ENCODE measurements at places on chromosomes 4 and X.

DNA sequence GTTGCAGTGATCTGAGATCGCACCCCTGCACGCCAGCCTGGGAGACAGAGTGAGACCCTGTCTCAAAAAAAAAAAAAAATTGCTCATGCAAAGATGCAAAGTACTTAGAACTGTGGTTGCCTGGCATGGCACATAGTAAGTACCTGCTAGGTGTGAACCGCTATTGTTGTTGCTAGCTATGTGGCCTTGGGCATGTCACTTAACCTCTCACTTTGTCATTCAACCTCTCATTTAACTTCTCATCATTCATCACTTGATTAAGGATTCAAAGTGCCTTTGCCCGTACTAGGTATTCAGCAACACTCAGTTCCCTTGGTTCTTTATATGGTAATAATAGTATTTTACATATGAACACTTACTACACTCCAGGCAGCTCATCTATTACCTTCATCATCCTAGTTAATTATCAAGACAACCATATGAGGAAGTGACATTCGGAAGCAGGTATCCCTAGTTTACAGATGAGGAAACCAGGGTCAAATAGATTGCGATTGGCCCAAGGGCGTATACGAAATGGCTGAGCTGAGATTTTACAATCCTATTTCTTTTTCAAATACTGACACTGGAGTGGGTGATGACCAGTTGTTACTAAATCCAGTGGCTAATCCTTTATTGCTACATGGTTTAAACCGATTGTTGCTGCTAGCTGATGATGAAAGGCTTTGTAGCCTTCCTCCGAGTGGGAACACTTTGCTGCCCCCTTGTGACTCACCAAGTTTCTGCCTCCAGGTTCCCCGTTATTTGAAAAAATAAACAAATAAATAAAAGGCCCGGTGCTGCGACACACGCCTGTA lies 28.8 kb upstream of the SOWAHD start:
- peak; percentile 36 for DNase-seq

DNA sequence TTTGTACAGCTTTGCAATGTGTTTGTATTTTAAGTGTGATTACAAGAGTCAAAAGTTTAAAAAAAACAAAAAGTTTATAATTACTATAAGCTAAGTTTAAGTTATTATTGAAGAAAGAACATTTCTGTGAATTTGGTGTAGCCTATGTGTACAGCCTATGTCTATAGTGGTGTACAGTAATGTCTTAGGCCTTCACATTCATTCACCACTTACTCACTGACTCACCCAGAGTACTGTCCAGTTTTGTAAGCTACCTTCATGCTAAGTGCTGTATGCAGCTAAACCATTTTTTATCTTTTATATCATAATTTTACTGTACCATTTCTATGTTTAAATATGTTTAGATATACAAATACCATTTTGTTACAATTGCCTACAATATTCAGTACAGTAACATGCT lies 182.3 kb downstream of the RPA4 start:
- DNase-seq, result no peak

GRCh38 chrX:2261831-2262667 lies 238.7 kb downstream of the DHRSX start:
- no peak for DNase-seq

GRCh38 chr4:75232546-75232945 lies 281.7 kb downstream of the RCHY1 start:
- DNase-seq, result no peak

GRCh38 chrX:76148753-76149152 lies 24.1 kb upstream of the PBDC1 start:
- no peak for DNase-seq

DNA sequence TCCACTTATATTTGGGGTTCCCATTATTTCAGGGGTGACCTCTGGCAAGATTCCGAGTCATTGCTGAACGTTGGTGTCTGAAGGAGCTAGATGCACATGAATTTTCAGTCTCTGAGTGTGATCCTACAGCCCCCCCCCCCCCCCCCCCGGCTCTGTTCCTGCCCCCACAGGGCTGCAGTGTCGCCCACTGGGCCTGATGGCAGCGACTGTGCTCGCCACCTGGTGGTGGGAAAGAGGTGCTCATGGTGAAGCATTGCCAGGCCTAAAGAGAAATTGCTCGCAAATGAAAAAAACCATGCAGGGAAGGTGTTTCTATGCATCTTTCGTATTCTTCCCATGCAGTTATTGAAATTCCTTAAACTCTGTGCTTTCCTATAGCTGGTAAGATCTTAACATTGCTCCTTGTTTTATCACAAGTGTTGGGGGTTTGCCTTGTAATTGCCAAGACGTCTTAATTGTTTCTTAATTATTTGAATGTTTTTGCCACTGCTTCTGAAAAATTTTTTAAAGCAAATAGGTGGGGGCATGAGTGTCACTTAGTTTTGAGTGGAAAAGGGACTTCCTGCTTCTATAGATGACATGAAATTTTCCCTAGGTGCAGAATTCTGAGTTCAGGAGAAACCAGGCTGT lies 63.2 kb downstream of the CLDN22 start:
- DNase-seq, result no peak

GRCh38 chr4:78369679-78370078 lies 181.9 kb upstream of the ANXA3 start:
- DNase-seq, result no peak

- DNase-seq, result no peak
These were observed 62.9 kb upstream of the FMR1 start for GRCh38 chrX:147848543-147849443.

GRCh38 chr4:184453365-184454160 lies 20.8 kb downstream of the IRF2 start:
- no peak for DNase-seq

- DNase-seq, result no peak
These were observed 30.7 kb downstream of the SHISA3 start for GRCh38 chr4:42428036-42428435.

- no peak for DNase-seq
These were observed 198.8 kb downstream of the RAB28 start for GRCh38 chr4:13285336-13285735.

- DNase-seq, result no peak
These were observed 34.5 kb upstream of the FAM9C start for GRCh38 chrX:13078739-13079444.

GRCh38 chrX:25851141-25851540 lies 287.0 kb upstream of the MAGEB18 start:
- no peak for DNase-seq

GRCh38 chr4:182825786-182826185 lies 91.4 kb downstream of the DCTD start:
- no peak for DNase-seq

- no peak for DNase-seq
These were observed 34.3 kb downstream of the IRF2 start for GRCh38 chr4:184439856-184440594.

Measured in AG09319 (cell line).